ENCODE measurements at places on chromosomes 3 and 15. TPM values are rescaled to one million over a fixed set of nuclear protein-coding genes. Genes with fewer than 3 reads are reported as not detected.

GRCh38 chr15:23416349-23417276 lies 30.4 kb downstream of the GOLGA6L2 start:
- peak; percentile 55 for DNase-seq

DNA sequence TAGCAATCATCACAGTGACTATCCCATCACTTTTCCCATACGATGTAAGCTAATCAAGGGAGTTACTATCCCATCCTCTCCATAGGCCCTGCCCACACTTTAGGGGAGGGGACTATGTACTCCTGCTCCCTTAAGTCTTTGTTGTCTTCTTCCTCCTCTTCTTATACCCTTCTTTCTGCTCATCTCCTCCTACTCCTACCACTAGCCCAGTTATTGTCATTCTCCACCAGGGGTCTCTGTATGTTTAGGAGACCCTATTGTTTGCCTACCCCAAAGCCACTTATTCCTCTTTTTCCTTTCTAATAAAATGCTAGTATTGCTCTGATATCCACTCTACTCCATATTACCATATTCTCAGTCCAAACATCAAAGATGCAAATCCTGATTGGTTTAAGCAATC lies 27.8 kb downstream of the STAC start:
- no peak for DNase-seq

ZNF619 gene
- 4.7 TPM for total RNA-seq

- DNase-seq: no peak
These were observed 3.6 kb downstream of the OTOL1 start for GRCh38 chr3:161500068-161500796.

- DNase-seq: no peak
These were observed 611.7 kb downstream of the MCTP2 start for GRCh38 chr15:94843060-94843459.

GRCh38 chr3:38978729-38979128 lies 73.0 kb downstream of the SCN11A start:
- no peak for DNase-seq

- no peak for DNase-seq
These were observed 96.0 kb downstream of the LSM3 start for GRCh38 chr3:14274612-14274936.

PAQR9 gene
- not detected for total RNA-seq

GRCh38 chr15:95469496-95470000 lies 861.0 kb upstream of the NR2F2 start:
- no peak for DNase-seq

ATP2B2 gene
- 0.29 TPM for total RNA-seq

- DNase-seq: no peak
These were observed 52.3 kb downstream of the NCEH1 start for GRCh38 chr3:172658344-172659245.

MST1R gene
- 1.2 TPM for total RNA-seq

DNA sequence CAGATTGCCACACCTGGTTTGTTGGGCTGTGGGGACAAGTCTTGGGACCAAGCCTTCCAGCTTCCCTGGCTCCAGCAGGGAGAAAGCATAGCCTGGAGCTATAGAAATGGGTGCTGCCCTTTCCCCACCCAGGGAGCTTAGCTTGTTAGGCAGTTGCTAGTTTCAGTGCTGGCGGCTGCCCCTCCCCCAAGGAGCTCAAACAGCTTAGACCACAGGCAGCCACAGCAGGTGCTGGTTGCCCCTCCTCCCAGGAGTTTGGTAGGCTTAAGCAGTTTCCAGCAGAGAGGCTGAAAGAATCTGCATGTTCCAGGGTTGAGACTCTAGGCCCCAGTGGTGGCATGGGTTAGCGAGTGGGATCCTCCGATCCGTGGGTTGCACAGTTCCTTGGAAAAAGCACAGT lies 889.7 kb downstream of the IGSF11 start:
- peak; percentile 46 for DNase-seq
